ENCODE measurements at places on chromosomes 11 and 22.

GRCh38 chr11:71096751-71097388 lies 155.5 kb downstream of the SHANK2 start:
- DNase-seq: no peak

DNA sequence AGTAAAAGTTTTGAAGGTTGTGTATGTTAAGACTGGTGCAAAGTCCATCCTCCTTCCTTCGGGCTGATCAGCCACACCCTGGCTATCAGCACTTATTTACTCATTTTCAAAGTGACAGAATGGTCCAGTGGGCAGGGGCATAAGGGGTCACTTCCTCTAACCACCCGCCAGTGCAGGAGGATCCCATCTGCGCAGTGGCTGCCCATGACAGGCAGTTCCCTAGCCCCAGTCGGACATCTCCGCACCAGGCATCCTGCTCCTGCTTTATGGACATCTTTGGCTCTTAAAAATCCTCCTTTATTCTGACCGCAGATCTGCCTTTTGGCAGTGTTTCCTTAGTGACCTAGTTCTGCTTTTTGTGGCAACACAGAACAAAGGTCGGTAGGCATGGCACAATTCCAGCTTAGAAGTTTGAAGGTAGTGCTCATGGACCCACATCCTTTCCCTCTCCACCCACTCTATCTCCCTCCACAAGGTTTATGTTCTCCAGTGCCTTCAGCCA lies 55.9 kb downstream of the BMAL1 start:
- no peak for DNase-seq

GRCh38 chr11:118092907-118093571 lies 6.3 kb upstream of the SMIM35 start:
- DNase-seq: no peak

DNA sequence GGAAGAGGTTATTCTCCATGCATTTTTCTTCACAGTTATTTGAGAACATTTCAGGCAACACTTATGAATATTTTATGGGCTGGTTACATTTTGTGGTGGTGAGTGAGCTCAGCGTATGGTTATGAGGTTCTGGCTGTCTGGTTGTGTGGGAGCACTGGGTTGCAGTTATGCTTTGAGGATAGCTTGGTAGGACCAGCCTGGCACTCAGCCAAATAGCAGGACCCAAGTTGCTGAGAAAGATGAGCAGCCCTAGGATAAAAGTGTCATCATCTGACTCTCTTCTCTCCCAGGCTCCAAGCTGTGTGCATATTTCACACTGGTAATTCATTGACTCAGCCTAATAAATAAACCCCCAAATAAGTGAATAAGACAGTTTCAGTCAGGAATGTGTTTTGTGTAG lies 8.1 kb upstream of the SRSF8 start:
- DNase-seq: no peak

- DNase-seq: no peak
Observed at GRCh38 chr22:17243524-17243923, 24.3 kb upstream of the ADA2 start.

DNA sequence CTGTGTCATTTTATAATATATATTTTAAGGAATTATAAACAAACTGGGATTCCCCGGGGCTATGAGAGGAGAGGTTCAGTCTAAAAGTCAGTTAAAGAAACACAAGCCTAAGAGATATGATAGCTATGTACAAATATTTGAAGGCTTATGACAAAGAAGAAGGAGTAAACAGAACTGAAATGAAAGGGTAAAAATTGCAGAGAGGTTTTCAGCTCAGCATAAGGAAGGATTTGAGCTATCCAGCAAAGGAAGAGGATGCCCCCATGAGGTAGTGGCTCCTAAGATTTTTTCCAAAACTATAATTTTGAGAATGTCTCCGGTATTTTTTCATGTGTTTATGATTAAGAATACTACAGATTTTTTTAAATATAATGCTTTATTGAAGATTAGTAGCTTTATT lies 57.9 kb upstream of the ANGPTL5 start:
- peak; percentile 23 for DNase-seq

DNA sequence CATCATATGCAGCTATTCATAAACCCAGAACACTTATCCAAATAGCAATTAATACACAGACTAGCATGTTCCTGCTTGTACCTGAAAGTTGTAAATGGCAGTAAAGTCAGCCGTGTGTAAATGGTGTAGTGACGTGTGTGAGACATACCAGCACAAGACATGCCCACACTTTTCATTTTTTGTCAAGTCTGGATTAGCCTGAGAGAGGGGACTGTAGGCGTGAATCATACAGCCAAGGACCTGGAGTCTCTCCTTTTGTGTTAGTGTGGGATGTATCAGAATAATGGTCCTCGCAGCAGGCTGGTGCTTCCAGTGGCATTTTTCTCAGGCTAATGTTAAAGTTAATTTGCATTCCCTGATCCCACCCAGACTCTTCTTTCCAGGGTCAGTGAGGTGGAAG lies 116.8 kb upstream of the BMAL1 start:
- DNase-seq: no peak

GRCh38 chr22:38927033-38927781 lies 30.2 kb upstream of the APOBEC3A start:
- DNase-seq: peak; percentile 43
